ENCODE measurements at places on chromosomes 16 and 17. TPM values are rescaled to one million over a fixed set of nuclear protein-coding genes. Genes with fewer than 3 reads are reported as not detected.

The CD79B gene
- total RNA-seq: 26.0 TPM

The BRIP1 gene
- total RNA-seq: 3.3 TPM

The LRRC36 gene
- 0.31 TPM for total RNA-seq

The CCL22 gene
- not detected for total RNA-seq

The TMEM132E gene
- not detected for total RNA-seq

The SCGB1C2 gene
- total RNA-seq: not detected

The FA2H gene
- 0.42 TPM for total RNA-seq

The DNASE1L2 gene
- total RNA-seq: 0.21 TPM

The KRTAP4-6 gene
- total RNA-seq: not detected

The TPSG1 gene
- total RNA-seq: not detected

The HSF5 gene
- total RNA-seq: 1.7 TPM

The FBXW10 gene
- total RNA-seq: not detected

The SLFN13 gene
- 15.1 TPM for total RNA-seq

The LITAF gene
- total RNA-seq: 169 TPM

The ACSM2A gene
- not detected for total RNA-seq

Data from mononuclear cell (primary cell).